Activated CD4-positive, alpha-beta T cell treated with anti-CD3 and anti-CD28 coated beads, Interleukin-2, amount 50 U/mL, for 48 hours (primary cell): ENCODE measurements at places on chromosomes 16 and 17.
A peak's percentile ranks its signal among the peaks of the same experiment; 100 is the strongest.

DNA sequence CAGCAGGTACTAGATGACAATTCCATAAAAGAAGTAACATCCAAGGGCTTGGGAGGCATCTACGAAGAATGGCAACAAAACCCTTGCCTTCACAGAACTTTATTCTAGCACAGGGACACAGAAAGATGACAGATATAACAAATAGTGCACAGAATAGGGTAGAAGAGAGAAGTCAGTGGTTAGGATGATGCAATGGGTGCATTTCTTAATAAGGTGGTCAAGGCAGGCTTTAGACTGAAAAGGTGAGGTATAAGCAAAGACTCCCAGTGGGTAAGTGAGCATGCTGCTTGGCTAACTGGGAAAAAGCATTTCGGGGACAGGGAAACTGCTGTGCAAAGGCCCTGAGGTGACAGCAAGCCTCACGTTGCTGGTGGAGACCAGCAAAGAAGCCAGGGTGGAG is 175.9 kb downstream of the XYLT1 start:
- DNase-seq: no peak

DNA sequence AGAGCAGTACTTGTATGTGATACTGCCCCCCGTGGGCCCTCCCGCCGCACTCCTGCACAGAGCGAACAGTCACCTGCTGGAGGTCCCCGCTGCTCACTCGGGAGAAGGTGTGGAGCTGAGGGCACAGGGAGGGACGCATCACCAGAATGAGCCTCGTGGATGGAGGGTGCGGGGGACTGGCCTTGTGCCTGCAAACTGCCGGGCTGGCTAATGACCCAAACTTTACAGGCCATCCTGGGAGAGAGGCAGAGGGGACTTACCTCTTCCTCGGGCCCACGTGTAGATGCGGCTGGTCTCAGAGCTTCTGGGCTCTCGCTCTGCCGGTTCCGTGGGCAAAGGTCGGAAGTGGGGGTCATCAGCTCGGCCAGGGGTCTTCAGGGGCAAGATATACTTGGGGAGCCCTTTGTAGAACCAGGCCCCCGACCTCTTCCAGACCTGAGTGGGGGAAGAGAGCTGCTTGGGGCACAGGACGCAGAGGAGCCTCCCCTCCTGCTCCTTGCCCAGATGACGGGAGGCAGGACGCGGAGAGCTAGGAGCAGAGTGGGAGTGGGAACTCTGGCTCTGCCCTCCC is 65.5 kb upstream of the DOC2B start:
- no peak for DNase-seq

- peak; percentile 46 for DNase-seq
Observed at GRCh38 chr17:2710803-2711607, 559 bp downstream of the CLUH start.

DNA sequence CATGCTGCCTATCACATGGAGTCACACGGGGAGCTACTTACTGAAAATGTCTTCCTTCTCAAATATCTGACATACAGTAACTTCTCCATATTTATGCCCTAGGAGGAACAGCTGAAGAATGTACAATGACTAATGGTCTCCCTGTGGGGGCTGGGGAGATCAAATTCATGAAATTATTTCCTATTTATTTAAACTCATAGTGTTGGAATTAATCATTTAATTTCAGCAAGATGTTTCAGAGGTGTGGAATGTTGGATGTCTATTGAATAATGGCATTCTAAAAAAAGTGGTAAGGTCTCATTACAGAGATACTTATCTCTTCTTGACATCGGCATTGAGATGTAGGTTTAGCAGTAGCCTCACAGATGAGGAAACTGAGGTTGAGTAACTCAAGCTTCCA is 214.3 kb upstream of the CDH11 start:
- no peak for DNase-seq

DNA sequence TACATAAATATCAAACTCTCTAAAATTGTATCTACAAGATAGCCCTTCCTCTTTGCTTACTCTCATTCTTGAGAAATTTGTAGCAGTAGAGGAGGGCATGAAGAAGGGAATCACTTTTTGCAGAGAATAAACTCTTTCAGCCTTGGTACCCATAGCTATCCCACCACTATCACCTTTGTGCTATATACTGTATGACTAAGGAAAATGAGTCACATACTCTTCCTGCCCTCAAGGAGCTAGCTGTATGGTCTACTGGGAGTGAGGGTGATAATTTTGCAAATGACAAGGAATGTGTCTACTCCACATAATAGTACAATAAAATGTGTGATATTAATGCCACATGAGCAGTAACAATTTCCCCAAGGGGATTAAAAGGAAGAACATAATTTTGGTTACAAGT is 184.6 kb upstream of the WSB1 start:
- no peak for DNase-seq
